Temporal lobe (tissue), 4 donors: ENCODE measurements at places on chromosomes 3 and 15. TPM values are rescaled to one million over a fixed set of nuclear protein-coding genes. Genes with fewer than 3 reads are reported as not detected.

RBM6 gene
- 73.8 TPM for total RNA-seq

FOXL2 gene
- not detected for total RNA-seq

PP2D1 gene
- total RNA-seq = not detected

TMEM45A gene
- 3.7 TPM for total RNA-seq

USP13 gene
- 11.1 TPM for total RNA-seq

AGTR1 gene
- total RNA-seq = 0.49 TPM

LRRC2 gene
- 2.5 TPM for total RNA-seq

ATP2B2 gene
- total RNA-seq = 76.2 TPM
